CD4-positive, alpha-beta T cell treated with Interleukin-12 subunit alpha and Interleukin-12 subunit beta, for 1 hour (primary cell): ENCODE measurements at places on chromosomes 16 and 17.
A peak's percentile ranks its signal among the peaks of the same experiment; 100 is the strongest.

- DNase-seq, result no peak
Observed at GRCh38 chr16:49461517-49461951, 87.9 kb downstream of the C16orf78 start.

GRCh38 chr17:55726440-55726839 lies 3.8 kb upstream of the TMEM100 start:
- no peak for DNase-seq

GRCh38 chr16:69618307-69618706 lies 52.5 kb downstream of the NFAT5 start:
- DNase-seq, result no peak

DNA sequence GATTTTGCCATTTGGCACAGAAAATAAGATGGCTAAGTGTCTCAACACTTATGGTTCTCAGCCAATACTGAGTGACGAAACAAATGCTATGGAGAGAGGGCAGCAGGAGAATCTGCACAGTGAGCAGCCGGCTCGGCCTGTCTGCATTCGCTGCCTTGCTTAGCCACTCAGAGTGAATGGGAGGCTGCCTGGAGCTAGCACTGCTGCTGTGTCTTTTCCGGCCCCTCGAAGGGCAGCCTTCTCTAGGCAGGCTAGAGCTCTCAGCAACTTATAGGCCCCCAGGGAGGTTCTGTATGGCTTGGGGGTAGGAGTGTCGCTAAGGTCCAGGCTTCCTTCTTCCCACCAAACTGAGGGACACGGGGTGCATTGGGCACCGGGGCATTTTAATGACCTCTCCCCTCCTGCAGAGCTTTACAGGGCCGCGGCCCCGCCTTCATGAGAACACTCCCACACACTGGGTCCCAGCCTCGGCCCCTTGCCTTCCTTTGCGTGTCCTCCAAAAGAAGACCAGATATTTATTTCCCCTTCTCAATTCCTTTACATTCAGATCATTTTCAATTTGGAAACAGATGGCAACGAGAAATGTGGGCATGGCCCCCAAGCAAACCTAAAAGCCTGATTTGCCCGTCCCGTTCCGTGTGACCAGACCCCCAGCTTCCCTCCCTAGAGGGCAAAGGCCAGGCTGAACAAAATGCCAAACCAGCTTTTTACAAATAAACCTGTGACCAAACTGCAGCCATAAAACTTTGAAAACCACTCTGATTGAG lies 670.9 kb downstream of the TOX3 start:
- DNase-seq, result no peak

- peak; percentile 18 for DNase-seq
Observed at GRCh38 chr17:4934173-4934979, 2.3 kb downstream of the GP1BA start.

DNA sequence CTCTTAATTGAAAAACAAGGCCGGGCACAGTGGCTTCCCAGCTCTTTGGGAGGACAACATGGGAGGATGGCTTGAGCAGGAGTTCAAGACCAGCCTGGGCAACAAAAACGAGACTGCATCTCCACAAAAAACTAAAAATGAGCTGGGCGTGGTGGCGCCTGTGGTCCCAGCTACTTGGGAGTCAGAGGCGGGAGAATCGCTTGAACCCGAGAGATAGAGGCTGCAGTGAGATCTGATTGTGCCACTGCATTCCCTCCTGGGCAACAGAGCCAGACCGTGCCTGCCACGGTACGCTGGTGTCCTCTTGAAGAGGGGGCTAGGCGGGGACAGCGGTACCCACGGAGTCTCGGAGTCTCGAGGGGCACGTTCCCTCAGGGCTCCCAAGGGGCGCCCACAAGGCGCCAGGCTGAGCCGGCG lies 27.9 kb upstream of the ADORA2B start:
- no peak for DNase-seq

DNA sequence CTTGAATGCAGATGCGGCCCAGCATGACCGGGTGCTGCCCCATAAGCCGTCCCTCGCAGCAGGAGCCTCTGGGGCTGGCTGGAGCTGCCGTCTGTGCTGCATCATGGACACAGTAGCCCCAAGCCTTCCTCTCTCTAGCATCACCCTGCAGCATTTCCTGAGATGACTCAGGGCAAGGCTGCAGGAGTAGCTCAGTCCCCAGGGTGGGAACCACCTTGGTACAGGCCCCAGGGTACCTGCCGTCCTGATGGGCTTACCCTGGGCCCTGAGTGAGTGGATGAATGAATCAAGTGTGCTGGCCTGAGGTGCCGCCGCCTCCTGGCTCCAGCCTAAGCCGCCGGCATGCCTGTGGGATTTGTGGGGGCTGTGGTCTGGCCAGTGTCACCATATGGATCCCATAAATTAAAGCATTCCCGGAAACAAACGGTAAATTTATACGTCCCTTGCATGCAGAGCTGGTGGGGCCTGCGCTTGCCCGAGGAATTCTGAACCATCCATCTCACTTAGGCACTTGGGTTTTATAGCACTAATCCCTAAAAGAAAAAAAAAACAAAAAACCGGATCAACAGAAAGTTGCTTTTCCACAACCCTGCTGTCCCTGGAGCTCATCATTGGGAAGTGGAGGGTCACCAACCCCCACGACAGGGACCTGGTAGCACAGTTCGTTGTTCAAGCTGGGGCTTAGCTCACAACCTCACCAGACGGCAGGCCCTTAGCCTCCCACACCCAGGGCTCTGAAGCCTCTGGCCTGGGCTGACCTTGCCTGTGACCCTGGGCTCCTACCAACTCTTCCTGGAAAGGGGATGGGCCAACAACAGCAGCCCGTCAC lies 242.6 kb upstream of the CIBAR2 start:
- DNase-seq, result no peak

DNA sequence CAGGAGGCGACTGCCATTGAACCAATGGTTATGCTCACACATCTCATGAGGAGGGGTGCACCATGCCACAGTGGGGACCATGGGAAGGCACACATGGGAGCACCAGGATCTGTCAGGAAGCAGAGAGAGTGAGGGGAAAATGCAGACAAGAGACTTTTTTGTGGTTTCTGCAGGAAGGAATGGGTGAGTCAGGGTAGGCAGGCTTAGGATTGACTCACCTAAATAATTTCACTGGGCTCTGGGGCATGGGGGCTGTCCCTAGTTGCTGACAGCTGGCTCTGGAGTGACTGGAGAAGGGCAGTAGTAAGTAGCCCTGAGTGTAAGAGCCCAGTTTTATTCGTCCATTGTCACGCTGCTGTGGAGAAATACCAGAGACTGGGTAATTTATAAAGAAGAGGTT lies 202.4 kb downstream of the AXIN2 start:
- DNase-seq, result no peak

GRCh38 chr16:88855176-88855575 lies 1.6 kb downstream of the GALNS start:
- no peak for DNase-seq

DNA sequence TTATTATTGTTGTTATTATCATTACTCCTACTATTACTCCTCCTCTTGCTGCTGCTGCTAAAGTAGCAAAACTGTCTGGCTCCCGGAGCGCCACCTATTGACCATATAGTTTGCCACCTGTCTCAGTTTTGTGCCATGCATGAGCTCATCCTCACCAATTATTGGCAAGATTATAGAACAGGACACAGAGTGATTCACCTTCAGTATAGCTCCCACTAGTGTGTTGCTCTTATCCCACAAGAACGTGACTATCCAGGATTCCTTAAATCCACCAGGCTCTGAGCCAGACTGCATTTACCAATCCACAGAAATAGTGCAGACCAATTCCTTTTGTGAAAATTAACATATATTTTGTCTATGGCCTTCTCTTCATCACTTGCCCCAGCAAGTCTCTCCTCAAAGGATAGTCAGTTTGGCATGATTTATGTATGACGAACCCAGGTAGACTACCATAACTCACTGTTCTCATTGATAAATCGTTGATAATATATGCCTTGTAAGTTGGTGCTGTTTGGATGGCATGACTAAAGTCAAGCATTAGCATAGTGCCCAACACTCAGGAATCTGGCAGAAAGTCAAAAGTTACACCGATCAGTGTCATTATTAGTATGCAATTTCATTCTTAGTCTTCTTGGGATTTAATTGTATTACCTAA lies 405.5 kb upstream of the HSBP1 start:
- no peak for DNase-seq

- no peak for DNase-seq
Observed at GRCh38 chr16:54241525-54241924, 45.1 kb downstream of the IRX3 start.

GRCh38 chr17:62194401-62194800 lies 129.3 kb upstream of the MED13 start:
- no peak for DNase-seq

- DNase-seq, result no peak
Observed at GRCh38 chr17:45435481-45435880, 2.8 kb upstream of the ARHGAP27 start.

DNA sequence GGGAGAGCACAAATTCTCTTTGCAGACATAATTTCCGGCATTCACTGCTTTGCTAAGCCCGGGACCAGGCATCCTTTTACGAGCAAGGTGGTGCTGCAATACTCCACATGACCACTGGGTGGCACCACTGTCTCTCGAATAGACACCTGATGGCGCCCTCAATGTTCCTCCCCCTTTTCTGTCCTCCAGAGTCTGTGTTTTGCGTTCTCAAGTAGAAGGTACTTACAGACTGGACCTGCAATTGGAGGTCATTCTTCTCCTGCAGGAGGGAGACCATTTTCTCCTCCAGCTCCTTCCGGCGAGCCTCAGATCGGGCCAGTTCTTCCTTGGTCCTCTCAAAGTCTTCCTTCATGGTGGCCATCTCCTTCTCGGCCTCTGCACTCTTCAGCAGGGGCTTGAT lies 45.2 kb downstream of the MYH13 start:
- peak; percentile 47 for DNase-seq

DNA sequence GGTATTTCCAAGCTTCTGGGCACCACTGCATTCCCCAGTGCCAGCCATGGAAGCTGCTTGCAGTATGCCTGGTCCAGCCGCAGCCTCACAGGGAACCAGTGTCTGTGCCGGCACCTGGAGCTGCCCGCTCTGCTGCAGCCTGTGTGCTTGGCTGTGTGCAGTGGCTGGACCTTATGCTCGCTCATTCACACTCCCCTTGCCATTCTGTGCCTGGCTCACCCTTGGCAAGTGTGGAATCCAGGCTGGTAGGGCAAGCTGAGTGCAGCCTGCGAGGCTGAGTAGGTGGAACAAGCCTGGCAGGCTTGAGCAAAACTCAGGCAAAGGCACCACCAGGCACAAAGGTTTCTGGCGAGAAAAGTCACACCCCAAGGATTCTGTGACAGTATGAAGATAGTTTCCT lies 144.0 kb downstream of the MYO1D start:
- no peak for DNase-seq

- DNase-seq, result no peak
Observed at GRCh38 chr16:15477802-15478201, 43.4 kb downstream of the BMERB1 start.

- no peak for DNase-seq
Observed at GRCh38 chr17:9541718-9542117, 33.9 kb downstream of the STX8 start.

- no peak for DNase-seq
Observed at GRCh38 chr16:52546291-52547003, 496 bp downstream of the TOX3 start.

GRCh38 chr16:22402191-22402590 lies 27.8 kb upstream of the CDR2 start:
- no peak for DNase-seq

- DNase-seq, result no peak
Observed at GRCh38 chr16:27366687-27367460, 35.1 kb upstream of the IL21R start.

DNA sequence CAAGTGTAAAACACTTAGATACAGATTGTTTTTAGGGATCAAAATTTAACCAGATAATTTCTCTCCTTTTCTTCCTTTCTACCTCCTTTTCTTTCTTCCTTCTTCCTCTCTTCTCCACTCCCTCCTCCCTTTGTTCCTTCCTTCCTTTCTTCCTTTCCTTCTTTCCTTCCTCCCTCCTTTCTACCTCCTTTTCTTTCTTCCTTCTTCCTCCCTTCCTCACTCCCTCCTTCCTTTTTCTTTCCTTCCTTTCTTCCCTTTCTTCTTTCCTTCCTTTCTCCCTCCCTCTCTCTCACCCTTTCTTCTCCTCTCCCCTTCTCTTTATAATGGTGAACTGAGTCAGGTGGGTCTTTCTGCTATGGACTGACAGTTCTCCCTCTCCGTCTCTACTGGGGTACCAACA lies 397.5 kb upstream of the CDH11 start:
- no peak for DNase-seq
